ENCODE measurements at places on chromosomes 3 and 15. TPM values are rescaled to one million over a fixed set of nuclear protein-coding genes. Genes with fewer than 3 reads are reported as not detected.

Gene LIPC
- polyA plus RNA-seq, result 1.1 TPM

Gene EFCAB12
- polyA plus RNA-seq, result 2.0 TPM

Gene SLC24A1
- 2.7 TPM for polyA plus RNA-seq

Gene PDZRN3
- polyA plus RNA-seq, result 5.0 TPM

Gene RYK
- polyA plus RNA-seq, result 13.8 TPM

Gene CLDN16
- 0.57 TPM for polyA plus RNA-seq

Gene PLA2G4F
- 0.91 TPM for polyA plus RNA-seq

Gene HRH1
- 0.28 TPM for polyA plus RNA-seq

Gene CACNA1D
- 22.8 TPM for polyA plus RNA-seq

Gene PRSS50
- polyA plus RNA-seq, result 2.2 TPM

Gene ECE2
- polyA plus RNA-seq, result 7.7 TPM

Gene A4GNT
- 1.2 TPM for polyA plus RNA-seq

Gene SCN11A
- polyA plus RNA-seq, result 0.09 TPM

Gene BCHE
- 3.2 TPM for polyA plus RNA-seq

Gene FOXB1
- not detected for polyA plus RNA-seq

Gene EHD4
- polyA plus RNA-seq, result 8.1 TPM

Gene CMTM8
- polyA plus RNA-seq, result 23.7 TPM

Gene CILP
- polyA plus RNA-seq, result 1.1 TPM

Gene ANKRD34C
- 0.11 TPM for polyA plus RNA-seq

Gene PGBD4
- polyA plus RNA-seq, result 0.61 TPM

Gene TTLL13
- 1.3 TPM for polyA plus RNA-seq

Gene DHX36
- polyA plus RNA-seq, result 29.4 TPM

Gene EPB42
- polyA plus RNA-seq, result not detected

Gene CD200
- 3.4 TPM for polyA plus RNA-seq

Gene HCLS1
- polyA plus RNA-seq, result 8.1 TPM

Gene GADL1
- polyA plus RNA-seq, result 0.07 TPM

Gene CLSTN2
- 0.65 TPM for polyA plus RNA-seq

Gene PLSCR2
- 0.30 TPM for polyA plus RNA-seq
